ENCODE measurements at places on chromosomes 2 and 18. TPM values are rescaled to one million over a fixed set of nuclear protein-coding genes. Genes with fewer than 3 reads are reported as not detected.

GRCh38 chr2:172465417-172466334 is 38.3 kb downstream of the ITGA6 start:
- no peaks in the 10 kb centered on the region for H3K27me3 ChIP-seq
- H3K27ac ChIP-seq = peak overlapping the region; percentile 11
- peaks cover 29% of the 10 kb centered on the region for H3K36me3 ChIP-seq
- DNase-seq = peak; percentile 63

Gene CHRNG
- total RNA-seq = not detected

DNA sequence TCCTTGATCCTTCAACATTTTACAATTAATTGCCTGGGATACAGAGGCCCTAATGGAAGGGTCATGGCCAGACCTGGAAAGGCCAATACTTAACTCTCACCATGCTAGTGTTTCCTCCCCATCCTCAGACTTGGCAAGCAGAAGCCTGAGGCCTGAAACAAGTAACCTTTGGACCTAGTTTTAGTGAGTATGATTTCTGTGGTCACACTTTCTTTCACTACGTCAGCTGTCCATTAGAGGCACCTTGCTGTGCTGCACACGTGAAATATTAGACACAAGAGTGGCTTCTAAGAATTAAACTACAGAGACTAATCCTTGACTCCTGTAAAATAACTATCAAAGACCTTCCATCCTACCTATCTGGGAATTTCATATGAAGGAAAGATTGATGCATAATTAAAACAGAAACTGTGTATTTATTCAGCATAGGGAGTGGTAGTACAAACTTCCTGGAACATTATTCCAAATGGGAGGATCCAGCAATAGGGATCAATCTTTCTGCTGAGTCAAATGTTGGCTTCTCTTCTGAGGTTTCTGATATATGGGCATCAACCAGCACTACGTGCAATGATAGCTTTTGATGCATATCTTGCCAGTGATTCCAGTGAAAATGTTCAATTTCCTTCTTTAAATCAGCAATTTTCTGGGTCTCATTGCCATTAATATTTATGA is 249.7 kb downstream of the IKZF2 start:
- H3K27ac ChIP-seq = no peak overlapping the region
- H3K36me3 ChIP-seq = no peaks in the 10 kb centered on the region
- DNase-seq = no peak
- no peak overlapping the region for H3K4me3 ChIP-seq

DNA sequence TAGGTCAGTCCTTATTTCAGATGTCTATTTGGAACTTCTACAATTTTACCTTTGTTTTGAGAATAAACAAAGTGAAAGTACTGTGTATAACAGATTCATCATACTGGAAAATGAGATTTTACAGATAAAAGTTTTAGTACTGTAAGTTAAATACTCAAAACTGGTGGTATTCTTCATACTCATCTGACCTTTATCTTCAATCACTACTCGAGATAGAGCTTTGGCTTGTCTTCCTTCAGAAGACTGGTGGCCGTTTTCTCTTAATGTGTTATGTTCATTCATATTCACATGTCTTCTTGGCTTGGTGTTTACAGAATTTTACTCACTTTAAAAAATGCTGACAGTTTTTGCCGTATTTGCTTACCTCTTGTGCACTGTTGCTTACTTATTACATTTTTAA is 2.1 kb downstream of the SPOPL start:
- H3K4me1 ChIP-seq = peaks cover 45% of the 10 kb centered on the region
- peak overlapping the region; percentile 95 for H3K4me3 ChIP-seq
- H3K27ac ChIP-seq = no peak overlapping the region
- no peak for DNase-seq
- H3K36me3 ChIP-seq = no peaks in the 10 kb centered on the region

DNA sequence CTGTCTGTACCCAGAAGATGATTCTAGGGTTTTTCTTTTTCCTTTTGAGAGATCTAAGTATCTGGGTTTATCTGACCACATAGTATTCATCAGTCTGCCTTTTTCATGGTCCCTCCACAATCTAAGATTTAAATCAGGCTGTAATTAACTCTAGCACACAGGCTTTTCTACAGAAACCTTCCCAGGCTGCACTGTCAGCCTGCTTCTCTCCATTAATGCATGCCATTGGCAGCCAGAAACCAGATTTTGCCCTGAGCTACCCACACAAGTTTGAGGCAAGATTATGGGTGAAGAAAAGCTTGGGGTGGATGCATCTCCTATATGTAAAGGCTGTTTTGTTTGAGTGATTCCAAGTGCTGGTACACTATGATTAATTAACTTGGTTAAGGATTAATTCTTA is 45.7 kb upstream of the EML4 start:
- peaks cover 19% of the 10 kb centered on the region for H3K4me1 ChIP-seq
- DNase-seq = no peak
- H3K27ac ChIP-seq = peak overlapping the region; percentile 6
- H3K27me3 ChIP-seq = no peaks in the 10 kb centered on the region
- H3K4me3 ChIP-seq = no peak overlapping the region

DNA sequence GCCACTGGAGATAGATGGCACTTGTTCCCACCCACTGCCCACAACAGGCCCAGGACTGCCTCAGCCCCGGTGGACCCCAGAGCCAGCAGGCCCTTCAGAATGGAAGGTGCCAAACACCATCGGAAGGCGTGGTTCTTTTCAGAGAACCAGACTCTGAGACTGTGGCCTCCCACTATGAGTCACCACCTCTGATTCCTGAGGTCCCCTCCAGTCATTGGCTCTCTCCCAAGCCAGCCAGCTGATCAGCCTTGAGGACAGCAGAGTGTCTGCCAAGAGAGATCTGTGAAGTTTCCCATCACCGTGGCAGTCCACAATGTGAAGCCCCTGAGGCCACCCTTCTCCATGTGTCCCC is 10.4 kb upstream of the MAP3K2 start:
- DNase-seq = no peak
- no peak overlapping the region for H3K27ac ChIP-seq
- 0 out of 2 replicates have a peak, but pooled peaks cover 2% of the 10 kb centered on the region for H3K36me3 ChIP-seq
- peaks cover 7% of the 10 kb centered on the region for H3K4me1 ChIP-seq

Gene IL18R1
- 0.25 TPM for total RNA-seq

GRCh38 chr2:9613291-9613690 is 17.5 kb downstream of the YWHAQ start:
- no peak overlapping the region for H3K4me3 ChIP-seq
- H3K27ac ChIP-seq = no peak overlapping the region
- H3K4me1 ChIP-seq = peaks cover 66% of the 10 kb centered on the region
- peaks cover 10% of the 10 kb centered on the region for H3K36me3 ChIP-seq
- H3K27me3 ChIP-seq = no peaks in the 10 kb centered on the region

- peaks cover under 1% of the 10 kb centered on the region for H3K4me1 ChIP-seq
- H3K36me3 ChIP-seq = no peaks in the 10 kb centered on the region
- no peak overlapping the region for H3K4me3 ChIP-seq
- no peak overlapping the region for H3K27ac ChIP-seq
- H3K27me3 ChIP-seq = no peaks in the 10 kb centered on the region
Measured at GRCh38 chr2:19670303-19670702, 231.5 kb downstream of the TTC32 start.

Gene LGALSL
- 26.5 TPM for total RNA-seq

Gene UGT1A5
- total RNA-seq = not detected

GRCh38 chr18:42670860-42671259 is 444.6 kb downstream of the RIT2 start:
- H3K4me1 ChIP-seq = peaks cover 10% of the 10 kb centered on the region
- H3K27ac ChIP-seq = no peak overlapping the region
- H3K4me3 ChIP-seq = no peak overlapping the region
- H3K36me3 ChIP-seq = no peaks in the 10 kb centered on the region
- H3K27me3 ChIP-seq = no peaks in the 10 kb centered on the region
- DNase-seq = no peak

DNA sequence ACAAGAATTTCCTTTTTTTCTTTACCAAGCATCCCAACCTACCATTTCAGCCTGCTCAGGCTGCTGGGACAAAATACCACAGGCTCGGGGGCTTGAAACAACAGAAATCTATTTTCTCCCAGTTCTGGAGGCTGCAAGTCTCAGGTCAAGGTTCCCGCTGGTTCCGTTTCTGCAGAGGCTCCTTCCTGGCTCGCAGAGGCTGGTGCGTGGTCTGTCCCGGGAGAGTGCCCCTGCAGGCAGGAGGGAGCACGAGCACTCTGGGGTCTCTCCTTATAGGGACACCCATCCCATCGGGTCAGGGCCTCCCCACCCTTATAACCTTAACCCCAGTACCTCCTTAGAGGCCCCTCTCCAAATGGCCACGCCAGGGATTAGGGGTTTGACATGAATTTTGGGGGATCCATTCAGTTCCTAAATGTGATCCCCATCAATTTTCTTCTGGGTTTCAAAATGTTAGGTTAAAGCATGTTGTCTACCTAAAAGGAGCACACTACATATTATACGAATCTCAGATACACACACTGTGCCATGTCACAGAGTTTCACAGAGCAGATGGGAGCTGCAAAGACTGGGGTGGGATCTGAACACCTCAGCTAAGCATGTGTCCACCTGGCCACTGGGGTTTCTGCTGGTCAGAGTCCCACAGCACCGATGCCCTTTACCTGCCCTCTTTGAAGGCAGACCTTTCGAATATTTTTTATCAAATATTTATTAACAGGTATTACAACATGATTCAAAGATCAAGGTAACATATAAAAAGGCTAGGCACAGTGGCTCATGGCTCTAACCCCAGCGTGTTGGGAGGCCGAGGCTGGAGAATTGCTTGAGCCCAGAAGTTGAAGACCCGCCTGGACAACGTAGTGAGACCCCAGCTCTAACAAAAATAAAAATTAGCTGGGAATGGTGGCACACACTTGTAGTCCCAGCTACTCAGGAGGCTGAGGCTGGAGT is 17.6 kb upstream of the ADI1 start:
- peaks cover 10% of the 10 kb centered on the region for H3K4me1 ChIP-seq
- peak overlapping the region; percentile 81 for H3K27ac ChIP-seq
- H3K36me3 ChIP-seq = peaks cover 18% of the 10 kb centered on the region
- no peak overlapping the region for H3K4me3 ChIP-seq

DNA sequence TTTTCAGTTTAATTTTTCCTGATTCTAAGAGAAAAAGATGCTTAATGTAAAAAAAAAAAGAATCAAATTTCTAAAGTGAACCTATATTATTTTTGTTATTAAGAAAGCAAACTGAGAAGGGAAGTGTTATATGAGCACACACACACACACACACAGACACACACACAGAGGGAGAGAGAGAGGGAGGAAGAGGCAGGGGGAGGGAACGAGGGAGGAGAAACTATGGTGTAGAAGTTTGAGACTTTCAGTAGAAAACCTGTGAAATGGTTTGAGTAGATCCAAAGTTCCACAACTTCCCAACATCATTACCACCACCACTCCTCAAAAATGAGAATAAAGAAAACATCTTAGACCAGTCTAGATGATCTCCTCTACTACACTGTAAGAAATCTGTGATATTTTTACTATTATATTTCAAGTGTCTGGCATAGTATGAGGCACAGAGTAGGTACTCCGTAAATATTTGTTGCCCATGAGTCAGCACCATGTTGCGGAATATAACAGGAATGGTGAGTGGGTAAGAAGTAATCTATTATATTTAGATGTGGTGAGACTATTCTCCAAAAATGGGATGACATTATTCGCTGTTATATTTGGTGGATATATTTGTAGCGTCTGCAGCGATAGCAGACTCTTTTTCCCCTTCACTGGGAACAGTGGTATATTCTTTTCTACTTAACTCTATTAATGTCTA is 149.4 kb upstream of the DNMT3A start:
- H3K27ac ChIP-seq = no peak overlapping the region
- H3K4me1 ChIP-seq = peaks cover 13% of the 10 kb centered on the region
- H3K36me3 ChIP-seq = no peaks in the 10 kb centered on the region
- no peak overlapping the region for H3K4me3 ChIP-seq
- no peaks in the 10 kb centered on the region for H3K27me3 ChIP-seq
- no peak for DNase-seq

Gene RNF144A
- 12.8 TPM for total RNA-seq

DNA sequence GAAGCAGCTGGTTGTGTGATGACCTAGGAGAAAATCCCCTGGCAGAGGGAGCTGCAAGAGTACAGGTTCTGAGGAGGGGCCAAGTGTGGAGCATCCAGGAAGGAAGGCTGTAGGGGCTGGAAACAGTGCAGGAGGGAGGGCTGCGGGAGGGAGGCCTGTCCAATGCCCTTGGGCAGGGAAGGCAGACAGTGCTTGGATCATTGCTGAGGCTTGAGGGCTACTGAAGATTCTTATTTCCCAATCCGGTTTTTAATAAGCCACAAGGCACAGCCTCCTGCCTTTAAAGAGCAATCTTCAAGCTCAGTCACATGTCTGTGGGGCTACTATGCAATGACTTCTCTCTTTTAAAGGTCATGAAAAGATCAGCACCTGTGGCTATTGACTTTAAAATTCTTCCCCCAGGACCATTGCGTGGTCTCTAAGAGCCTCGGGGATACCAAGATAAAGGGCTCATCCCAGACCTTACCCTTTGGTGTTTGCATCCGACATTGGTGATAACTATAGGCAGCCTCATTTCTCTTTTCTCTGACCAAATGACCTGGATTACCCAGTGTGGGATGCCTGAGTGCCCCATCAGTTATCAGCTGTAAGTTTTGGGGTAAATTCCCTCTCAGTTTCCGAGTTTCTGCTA is 149.6 kb downstream of the DOCK10 start:
- no peak overlapping the region for H3K27ac ChIP-seq
- H3K27me3 ChIP-seq = peaks cover 14% of the 10 kb centered on the region
- no peaks in the 10 kb centered on the region for H3K36me3 ChIP-seq
- peaks cover 2% of the 10 kb centered on the region for H3K4me1 ChIP-seq

DNA sequence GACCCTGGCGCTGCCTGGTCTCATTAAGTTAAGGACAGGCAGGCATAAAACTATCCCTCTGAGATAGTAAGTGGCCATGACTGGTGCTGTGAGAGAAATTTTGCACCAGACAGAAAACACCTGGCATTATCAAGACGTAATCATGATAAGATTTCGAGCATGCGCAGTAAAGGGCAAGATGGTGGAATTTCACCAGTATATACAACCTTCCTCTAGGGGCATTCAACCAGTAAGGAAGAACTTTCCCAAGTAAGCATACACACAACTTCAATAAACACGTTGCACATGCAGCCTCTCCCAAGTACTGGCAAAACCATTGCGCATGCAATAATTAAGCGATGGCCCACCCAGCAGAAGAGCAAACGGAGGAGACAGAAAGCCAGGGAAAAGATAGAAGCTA is 1376.4 kb upstream of the CRIM1 start:
- H3K36me3 ChIP-seq = no peaks in the 10 kb centered on the region
- H3K27me3 ChIP-seq = no peaks in the 10 kb centered on the region
